AG10803 (cell line): ENCODE measurements at places on chromosomes 11 and 22.
A peak's percentile ranks its signal among the peaks of the same experiment; 100 is the strongest.

DNA sequence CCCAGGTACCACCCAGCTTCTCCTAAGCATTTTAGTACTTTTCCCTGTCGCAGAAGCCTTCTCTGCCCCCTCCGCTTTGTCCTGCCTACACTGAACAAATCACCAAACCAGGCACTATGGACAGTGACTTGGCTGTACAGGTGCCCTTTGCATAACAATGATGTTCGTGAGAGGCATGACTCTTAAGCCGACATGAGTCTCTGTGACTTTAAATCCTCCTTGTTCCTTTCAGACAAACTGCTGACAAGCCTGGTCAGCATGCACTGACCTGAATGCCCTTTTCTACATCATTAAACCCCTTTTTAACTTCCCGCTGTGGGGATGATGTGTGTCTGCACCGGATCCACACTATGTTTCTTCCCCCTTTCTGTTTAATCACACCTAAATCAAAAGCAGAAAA is 16.6 kb downstream of the CAVIN3 start:
- no peak for DNase-seq

DNA sequence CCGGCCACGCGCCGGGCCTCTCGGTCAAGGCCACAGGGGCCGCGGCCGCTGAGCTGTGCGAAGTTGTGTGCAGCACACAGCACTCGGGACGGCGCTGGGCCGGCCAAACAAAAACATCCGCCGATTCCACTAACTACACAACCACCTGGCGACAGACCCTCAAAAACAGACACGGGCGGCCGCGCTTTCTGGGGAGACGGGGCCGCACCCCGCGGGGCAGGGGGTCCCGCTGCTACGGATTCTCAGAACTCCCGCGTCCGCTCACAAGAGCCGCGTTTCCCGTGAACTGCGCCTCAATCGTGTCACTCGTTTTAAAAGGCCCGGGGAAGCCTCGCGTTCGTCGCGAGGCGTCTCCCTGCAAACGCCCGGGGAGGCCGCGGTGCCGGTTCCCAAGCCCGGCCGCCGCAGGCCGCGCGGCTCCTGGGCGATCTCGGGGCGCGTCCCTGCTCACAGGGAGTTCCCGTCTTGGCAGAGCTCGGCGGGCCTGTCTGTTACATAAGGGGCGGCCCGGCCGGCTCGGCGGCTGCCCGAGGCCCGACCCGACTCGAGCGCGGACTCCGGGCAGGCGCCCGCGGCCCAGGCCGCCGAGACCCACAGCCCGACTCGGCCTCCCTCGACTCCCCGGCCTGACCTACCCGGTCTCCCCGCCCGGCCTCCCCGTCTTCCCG is 936 bp downstream of the BRD1 start:
- DNase-seq: peak; percentile 57

- DNase-seq: peak; percentile 86
Measured at GRCh38 chr22:28424427-28425080, 255.1 kb downstream of the TTC28 start.

DNA sequence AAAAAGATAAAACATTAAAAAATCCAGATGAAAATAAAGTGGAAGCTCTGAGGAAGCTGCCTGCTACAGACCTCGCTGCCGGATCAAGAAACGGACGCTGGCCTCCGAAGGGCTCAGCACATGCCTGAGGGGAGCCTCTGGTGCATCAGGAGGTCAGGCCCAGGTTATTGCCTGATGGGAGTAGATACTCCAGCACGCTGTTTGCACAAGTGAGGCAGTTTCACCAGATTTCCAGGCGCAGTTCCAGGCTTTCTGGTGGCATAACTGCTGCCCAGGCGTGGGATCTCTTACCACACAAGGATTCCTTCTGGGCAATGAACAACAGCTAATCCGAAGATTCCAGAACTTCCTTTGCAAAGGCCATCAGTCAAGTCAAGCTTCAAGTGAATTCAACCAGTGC is 154.2 kb downstream of the MPPED1 start:
- peak; percentile 24 for DNase-seq

DNA sequence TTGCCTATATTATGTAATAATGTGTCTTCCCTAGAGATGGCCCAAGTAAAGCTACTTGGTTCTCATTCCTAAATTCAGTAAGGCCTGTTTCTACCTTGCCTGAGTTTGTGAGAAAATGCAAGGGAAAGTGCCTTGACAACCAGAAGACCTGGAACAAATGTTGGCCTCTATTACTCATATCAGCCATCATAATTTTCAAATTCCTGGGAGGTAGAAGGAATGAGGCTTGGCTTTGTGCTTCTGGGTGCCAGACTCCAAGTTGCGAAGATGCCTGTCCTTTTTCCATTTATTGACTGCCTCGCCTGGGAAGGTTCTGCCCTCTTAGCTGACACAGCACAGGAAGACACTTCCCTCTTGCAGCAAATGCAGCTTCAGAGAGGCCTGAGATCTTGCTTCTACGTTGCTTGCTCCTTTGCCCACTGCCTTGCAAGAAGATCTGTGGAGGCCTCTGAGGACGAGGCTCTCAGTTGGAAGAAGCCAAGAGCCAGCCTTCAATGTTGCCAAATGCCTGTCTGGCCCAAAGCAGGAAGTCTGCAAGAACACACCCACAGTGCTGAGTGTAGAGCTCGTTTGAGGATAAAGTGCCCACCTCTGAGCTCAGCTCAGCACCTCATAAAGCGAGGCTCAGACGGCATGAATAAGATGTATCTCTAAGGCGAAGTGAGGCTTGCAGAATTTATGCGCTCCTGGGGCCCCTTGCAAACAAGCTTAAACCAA is 120.1 kb downstream of the GALNT18 start:
- no peak for DNase-seq

- no peak for DNase-seq
Measured at GRCh38 chr11:125084057-125084416, 20.9 kb downstream of the SLC37A2 start.

DNA sequence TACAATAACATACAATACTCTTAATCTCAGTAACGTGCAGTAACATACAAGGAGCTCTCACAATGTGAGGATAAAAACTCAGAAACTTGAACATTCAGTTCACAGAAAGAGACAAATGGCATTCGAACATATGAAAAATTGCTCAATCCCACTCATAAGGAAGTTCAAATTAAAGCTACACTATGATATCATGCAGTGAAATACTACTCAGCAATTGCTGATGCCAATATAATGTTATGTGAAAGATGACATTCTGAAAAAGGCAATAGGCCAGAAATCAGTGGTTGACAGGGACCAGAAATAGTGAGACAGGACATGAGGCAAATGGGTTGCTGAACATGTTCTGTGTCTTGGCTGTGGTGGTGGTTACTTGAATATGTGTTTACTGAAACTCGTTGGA is 33.7 kb upstream of the PITPNB start:
- peak; percentile 24 for DNase-seq

DNA sequence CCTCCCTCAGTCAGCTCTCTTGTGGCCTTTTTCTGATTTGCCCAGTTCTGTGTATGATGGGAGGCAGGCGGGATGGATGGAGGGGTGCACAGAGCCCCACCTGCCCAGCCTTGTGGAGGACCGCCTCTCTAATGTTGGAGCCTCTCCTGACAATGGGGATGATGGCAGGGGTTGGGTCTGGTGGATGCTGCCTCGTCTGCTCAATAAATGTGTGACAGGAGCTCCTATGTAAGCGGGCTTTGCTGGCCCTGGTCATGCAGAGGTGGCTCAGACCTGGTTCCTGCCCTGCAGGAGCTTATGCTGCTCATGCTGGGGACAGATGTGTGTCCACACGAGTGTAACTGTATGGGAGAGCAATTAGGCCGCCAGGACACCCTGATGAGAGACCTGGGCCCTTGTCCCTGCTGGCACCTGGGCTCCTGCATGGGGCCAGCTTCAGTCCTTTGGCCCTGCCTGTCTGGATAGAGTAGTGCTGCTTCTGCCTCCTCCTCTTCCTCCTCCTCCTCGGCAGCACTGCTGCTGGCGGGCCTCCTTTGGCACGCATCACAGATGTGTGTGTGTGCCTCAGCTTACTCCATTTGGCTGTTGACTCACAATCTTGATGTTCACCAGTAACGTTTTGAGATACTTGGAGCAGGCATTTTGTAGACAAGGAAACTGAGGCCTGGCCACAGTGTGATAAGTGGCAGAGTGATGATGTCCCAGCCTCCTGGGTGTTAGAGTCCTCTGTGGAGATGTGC is 131.0 kb downstream of the TBC1D22A start:
- DNase-seq: peak; percentile 9

DNA sequence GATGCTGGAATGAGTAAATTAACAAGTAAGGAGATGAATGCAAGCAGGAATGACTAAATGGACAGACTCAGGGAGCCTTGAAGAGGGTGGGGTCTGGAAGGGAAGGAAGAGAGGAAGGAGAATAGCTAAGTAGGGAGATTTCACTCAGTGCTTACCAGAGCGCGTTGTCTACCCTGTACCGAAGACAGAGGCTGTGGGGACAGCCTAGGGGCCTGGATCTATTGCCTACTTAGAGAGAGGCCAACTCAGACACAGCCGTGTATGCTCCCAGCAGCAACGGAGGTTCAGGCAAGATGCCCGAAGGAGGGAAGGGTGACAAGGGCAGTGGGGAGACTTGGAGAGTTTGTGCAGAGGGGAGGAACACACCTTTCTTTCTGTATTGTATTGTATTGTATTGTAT is at the start of gene FOLR2:
FOLR2 (plus strand) TSS at position 157 of the 400 bp plus-strand sequence. CDS start 1,791 bp downstream, outside the sequence.
- DNase-seq: no peak

- peak; percentile 55 for DNase-seq
Measured at GRCh38 chr11:68009391-68010089, 587 bp upstream of the ALDH3B1 start.

DNA sequence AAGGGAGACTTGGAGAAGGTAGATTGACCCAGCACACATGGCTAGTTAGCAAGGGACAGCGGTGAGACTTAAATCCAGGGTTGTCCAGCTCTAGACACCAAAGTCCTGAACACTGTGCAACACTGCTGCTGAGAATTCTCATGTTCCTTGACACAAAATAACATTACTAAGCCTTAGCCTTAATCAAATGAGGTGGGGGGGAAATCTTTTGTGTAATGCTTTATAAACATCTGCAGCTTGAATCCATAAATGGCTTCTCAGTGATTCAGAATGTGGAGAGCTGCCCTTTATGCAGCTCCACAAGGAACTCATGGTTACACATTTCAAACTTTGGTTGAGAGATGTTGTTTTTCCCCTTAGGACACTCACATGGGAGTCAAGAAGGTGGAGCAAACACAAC is 80.0 kb downstream of the CD44 start:
- peak; percentile 81 for DNase-seq

GRCh38 chr22:47195484-47196165 is 433.2 kb downstream of the TBC1D22A start:
- no peak for DNase-seq

GRCh38 chr11:114165326-114166230 is 106.1 kb downstream of the ZBTB16 start:
- DNase-seq: no peak

- DNase-seq: no peak
Measured at GRCh38 chr11:29243616-29244015, 773.2 kb downstream of the KCNA4 start.

DNA sequence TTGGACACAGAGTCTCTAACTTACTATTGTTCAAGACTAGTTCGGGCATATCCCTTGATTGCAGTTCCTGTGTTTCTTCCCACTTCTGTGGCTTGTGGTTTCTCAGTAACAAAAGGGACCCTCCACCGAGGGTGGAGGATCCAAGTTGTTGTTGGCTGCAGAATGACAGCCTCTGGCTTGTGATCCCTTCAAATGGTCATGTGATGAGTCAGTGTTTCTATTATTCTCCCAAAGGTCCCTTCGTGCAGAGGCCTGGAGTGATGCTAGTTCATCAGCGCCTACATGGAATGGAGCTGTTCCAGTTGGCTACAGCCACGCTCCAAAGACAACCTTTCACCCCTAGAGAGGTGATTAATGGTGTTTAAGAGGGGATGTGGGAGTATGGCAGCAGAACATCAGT is 2.6 kb upstream of the VWCE start:
- peak; percentile 94 for DNase-seq

DNA sequence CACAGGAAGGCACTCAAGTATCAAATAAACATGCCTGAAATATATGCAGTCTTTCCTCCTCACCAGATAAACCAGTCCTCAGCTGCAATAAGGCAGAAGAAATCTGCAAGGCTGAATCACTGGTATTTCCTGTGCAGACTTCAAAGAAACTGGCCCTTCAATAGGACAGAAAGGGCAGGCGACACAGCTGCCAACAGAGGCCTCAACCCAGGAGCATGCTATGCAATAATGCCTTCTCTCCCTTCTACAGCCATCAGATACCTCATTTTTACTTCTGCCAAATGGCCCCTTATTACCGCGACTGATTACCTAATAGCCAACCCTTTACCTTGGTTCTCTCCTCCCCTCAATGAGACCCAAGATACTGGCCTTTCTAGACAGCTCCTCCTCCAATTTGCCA is 8.0 kb downstream of the NUMA1 start:
- peak; percentile 86 for DNase-seq

- DNase-seq: no peak
Measured at GRCh38 chr11:126766440-126766839, 234.1 kb downstream of the KIRREL3 start.

DNA sequence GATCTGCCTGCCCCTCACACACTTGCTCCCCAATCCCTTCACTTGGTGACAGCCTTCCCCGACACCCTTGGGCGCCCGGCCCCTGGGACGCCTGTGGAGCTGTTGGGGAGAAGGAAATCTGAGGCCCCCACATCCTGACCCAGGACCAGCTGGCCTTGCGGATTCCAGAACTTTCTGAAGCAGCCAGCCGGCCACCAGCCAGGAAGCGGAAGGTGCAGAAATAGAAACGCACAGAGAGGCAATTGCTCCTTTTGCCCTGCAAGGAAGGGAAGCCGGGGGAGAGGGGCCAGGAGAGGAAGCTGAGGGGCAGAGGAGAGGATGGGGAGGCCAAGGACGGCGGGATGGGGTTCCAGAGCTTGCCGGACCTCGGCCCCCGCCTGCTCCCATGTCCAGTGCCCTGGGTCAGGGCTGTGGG is 66.7 kb upstream of the LINC01488 start:
- DNase-seq: no peak

DNA sequence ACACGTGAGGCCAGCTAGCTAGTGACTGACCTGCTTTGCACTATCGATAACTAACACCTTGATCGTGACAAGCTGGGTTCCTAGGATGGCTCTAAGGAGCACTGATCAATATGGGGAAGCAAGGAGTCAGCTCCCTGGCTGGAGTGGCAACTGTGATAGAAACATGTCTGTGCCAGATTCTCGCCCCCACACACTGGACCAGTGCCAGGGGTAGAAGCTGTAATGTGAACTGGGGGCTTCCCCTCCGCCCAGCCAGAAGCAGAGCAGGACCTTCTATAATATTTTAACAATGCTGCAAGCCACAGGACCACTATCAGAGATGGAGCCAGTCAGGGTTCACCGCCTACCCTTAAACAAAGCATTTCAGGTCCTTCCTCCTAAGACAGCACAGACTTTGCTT is 96.5 kb downstream of the DSCAML1 start:
- no peak for DNase-seq

GRCh38 chr11:69642913-69643632 is 2.1 kb downstream of the CCND1 start:
- peak; percentile 77 for DNase-seq
